ENCODE measurements at places on chromosomes 5 and 9.

- no peak for DNase-seq
Observed at GRCh38 chr9:18159254-18159653, 314.7 kb upstream of the ADAMTSL1 start.

DNA sequence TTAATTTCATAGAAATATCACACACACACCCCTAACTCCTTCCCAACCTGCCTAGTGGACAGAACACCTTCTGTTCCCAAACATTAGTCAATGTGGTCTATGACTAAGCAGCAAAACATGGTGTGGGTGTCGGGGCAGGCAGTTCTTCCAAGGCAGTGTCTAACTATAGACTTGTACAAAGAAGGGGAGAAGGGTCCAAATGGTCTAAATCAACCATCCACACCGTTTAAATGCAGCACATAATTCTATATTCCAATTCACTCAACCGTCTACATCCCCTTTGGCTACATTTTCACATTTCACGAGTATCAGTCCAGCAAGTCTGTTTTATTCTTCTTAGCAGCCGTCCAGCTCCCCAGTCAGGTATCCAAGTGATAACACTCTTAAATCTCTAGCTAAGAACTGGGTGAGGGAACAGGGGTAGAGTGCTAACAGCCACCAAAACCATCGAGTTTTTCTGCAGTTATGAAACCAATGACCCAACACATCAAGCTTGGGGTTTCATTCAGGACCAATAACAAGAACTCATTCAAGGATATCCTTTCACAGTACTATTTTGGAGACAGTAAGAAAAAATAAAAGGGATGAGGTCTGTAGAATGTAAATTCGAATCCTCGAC is 3.3 kb downstream of the ZNF608 start:
- no peak for DNase-seq

DNA sequence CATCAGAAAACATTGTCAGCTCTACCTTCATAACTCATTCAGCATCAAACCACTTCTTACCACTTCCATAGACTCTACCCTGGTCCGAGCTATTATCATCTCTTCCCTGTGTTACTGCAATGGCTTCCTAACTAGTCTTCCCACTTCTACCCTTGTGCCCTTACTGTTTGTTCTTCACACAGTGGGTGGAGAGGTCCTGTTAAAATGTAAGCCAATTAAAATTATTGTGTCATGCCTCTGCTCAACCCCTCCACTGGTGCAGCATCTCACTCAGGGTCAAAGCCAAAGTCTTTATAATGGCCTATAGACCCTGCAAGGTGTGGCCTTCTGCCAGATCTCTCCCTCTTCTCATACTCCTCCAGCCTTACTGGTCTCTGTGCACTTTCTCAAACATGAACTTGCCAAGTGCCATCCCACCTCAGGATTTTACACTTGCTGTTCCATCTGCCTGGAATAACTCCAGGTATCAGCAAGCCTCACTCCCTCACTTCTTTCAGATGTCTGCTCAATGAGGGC is 22.8 kb upstream of the ARAP3 start:
- no peak for DNase-seq

- no peak for DNase-seq
Observed at GRCh38 chr9:117720555-117720954, 16.4 kb downstream of the TLR4 start.

GRCh38 chr5:117161718-117162335 is 587.2 kb upstream of the SEMA6A start:
- no peak for DNase-seq

- DNase-seq, result no peak
Observed at GRCh38 chr5:124650951-124651662, 95.3 kb downstream of the ZNF608 start.

- DNase-seq, result no peak
Observed at GRCh38 chr9:20289423-20290010, 332.8 kb downstream of the MLLT3 start.

DNA sequence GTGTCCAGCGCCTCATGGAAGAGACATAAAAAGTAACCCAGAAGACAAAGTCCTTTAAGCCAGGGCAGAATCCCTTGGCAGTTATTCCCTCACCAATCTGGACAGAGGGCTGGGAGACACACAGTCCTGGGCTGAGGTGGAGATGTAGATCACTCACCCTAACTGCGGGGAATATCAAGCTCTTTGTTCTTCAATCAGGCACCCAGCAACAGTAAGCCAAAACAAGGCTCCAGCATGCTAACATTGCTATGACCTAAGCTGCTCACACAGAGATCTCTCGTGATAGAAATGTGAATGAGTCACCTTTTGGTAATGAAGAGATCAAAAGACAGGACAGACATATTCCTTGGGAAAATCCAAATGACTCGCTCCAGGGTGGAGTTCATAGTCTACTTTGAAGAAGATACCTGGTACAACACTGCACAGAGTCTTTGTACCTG is 101.3 kb downstream of the FBN2 start:
- no peak for DNase-seq

DNA sequence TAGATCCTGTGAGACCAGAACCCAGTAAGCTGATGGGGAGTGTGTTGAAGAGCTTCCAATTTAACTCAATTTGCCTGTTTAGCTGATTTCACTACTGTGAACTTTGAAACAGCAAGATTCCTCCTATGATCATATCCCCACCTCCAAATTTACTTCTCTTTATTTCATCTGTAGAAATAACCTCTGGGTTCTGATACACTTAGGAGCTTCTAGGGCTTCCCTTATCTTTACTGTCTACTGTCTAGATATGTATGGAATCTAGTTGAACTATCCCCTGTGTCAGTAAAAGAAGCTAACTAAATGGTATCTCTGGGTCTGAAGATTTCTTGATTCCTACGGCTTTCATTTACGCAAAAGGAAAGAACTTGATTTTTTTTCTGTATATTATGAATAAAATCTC is 116.8 kb downstream of the GCNT1 start:
- no peak for DNase-seq
